B cell (primary cell): ENCODE measurements at places on chromosomes 7 and 10.

GRCh38 chr10:32111585-32111984, 55.4 kb upstream of the KIF5B start:
- no peak for DNase-seq
- H3K27ac ChIP-seq, result no peak overlapping the region
- H3K27me3 ChIP-seq, result peaks cover 5% of the 10 kb centered on the region
- H3K4me1 ChIP-seq, result no peaks in the 10 kb centered on the region
- H3K36me3 ChIP-seq, result no peaks in the 10 kb centered on the region

DNA sequence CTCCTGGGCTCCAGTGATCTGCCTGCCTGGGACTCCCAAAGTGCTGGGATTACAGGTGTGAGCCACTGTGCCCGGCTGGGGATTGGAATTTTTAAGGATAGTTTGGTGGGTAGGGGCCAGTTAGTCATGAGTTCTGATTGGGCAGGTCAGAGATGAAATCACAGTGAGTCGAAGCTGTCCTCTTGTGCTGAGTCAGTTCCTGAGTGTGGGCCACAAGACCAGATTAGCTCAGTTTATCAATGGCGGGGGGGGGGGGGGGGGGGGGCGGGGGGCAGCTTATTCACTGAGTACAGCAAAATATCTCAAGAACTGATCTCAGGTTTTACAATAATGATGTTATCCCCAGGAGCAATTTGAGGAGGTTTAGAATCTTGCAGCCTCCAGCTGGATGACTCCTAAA, 11.6 kb upstream of the ERCC6 start:
- no peaks in the 10 kb centered on the region for H3K27me3 ChIP-seq
- H3K4me3 ChIP-seq, result no peak overlapping the region
- no peak overlapping the region for H3K27ac ChIP-seq
- H3K36me3 ChIP-seq, result no peaks in the 10 kb centered on the region
- no peaks in the 10 kb centered on the region for H3K4me1 ChIP-seq

GRCh38 chr10:97328646-97329453, 5.7 kb downstream of the FRAT2 start:
- H3K4me1 ChIP-seq, result peaks cover 28% of the 10 kb centered on the region
- H3K4me3 ChIP-seq, result no peak overlapping the region
- H3K27ac ChIP-seq, result no peak overlapping the region
- DNase-seq, result no peak
- peaks cover 23% of the 10 kb centered on the region for H3K36me3 ChIP-seq

DNA sequence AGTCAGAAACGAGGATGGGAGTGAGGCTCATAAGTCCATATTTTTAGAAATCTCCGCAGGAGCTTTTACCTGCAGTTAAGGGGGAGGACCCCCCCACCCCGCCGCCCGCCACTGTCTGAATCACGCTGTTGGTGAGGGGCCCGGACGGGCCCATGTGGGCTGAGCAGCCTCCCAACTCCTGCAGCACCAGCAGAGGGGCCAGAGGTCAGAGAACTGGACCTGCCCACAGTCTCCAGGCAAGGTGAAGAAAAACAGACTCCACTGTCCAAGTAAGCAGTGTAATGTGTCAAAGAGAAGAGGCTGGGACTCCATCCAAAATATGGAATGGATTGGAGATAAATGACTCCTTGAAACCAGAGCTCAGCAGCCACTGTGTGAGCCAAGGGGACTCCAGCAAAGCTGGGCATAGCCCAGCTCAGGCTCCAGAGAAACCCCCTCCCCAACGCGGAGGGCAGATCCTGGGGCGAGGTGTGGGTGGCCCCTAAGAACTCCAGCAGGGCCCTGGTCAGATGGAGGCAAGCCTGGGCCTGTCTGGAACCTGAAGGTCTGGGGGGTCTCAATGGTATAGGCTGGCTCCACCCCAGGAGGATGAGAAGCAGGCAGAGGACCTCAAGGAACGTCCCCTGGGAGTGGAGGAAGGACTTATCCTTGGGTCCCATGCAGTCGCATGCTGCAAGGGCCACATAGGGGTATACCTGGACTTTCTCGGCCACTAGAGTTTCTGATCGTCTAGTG, 128.5 kb upstream of the TNS3 start:
- no peaks in the 10 kb centered on the region for H3K27me3 ChIP-seq
- H3K27ac ChIP-seq, result no peak overlapping the region
- no peaks in the 10 kb centered on the region for H3K36me3 ChIP-seq
- DNase-seq, result no peak

GRCh38 chr10:92691591-92692079, 1.9 kb downstream of the HHEX start:
- H3K36me3 ChIP-seq, result peaks cover 39% of the 10 kb centered on the region
- DNase-seq, result peak; percentile 85
- H3K4me3 ChIP-seq, result peak overlapping the region; percentile 94
- H3K27ac ChIP-seq, result peak overlapping the region; percentile 90
- H3K4me1 ChIP-seq, result peaks cover 34% of the 10 kb centered on the region

DNA sequence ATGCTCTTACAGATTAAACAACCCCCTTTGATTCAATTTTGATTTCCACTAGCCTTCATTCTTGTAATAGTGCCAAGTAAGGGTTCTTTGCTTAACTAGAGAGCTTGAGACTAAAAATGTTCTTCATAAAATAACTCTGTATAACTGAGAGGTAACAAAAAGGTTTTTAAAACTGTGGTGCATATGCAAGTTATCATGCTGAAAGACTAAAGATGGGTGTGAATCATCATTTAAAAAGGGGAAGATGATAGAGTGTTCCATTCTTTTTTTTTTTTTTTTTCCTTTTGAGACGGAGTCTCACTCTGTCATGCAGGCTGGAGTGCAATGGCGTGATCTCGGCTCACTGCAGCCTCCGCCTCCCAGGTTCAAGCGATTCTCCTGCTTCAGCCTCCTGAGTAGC, 11.1 kb downstream of the MDFIC start:
- H3K27ac ChIP-seq, result peak overlapping the region; percentile 83
- H3K4me1 ChIP-seq, result peaks cover 70% of the 10 kb centered on the region
- no peaks in the 10 kb centered on the region for H3K36me3 ChIP-seq
- no peak for DNase-seq
- no peak overlapping the region for H3K4me3 ChIP-seq
